ENCODE measurements at places on chromosomes 2 and 18.

GRCh38 chr2:57156231-57156924, 890.2 kb upstream of the VRK2 start:
- no peak for DNase-seq

- DNase-seq = no peak
These were observed 28.2 kb downstream of the SOX11 start for GRCh38 chr2:5720426-5720825.

DNA sequence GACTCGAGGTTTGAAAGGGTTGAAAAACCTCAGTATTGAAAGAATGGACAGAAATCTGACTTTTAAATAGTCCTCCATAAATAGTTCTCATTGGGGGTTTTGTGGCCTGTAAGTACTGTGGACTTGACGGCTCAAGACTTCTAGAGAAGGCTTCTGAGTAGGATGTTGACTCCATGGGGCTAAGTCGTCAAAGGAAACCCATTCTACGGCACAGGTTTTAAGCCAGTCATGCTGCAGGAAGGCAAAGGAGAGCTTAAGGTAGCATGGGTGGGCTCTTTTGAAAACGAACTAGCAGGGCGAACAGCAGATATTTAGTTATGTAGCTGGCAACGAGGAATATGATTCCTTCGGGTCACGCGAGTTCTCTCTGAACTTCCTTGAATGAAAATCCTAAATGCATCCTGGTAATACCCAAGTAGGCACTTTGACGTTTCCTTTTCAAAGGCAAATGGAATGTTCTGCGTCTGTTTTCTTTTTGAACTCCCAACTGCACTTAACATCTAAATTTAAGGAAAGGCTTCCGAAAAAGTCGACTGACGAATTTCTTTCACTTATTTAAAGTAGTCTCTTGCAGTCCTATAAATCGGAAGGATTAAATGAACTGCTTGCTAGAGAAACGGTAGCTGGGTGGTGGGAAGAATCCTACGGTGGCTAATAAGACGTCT, 1.1 kb upstream of the NEDD4L start:
- DNase-seq = no peak

- no peak for DNase-seq
These were observed 53.2 kb downstream of the CSRNP3 start for GRCh38 chr2:165522719-165523118.

DNA sequence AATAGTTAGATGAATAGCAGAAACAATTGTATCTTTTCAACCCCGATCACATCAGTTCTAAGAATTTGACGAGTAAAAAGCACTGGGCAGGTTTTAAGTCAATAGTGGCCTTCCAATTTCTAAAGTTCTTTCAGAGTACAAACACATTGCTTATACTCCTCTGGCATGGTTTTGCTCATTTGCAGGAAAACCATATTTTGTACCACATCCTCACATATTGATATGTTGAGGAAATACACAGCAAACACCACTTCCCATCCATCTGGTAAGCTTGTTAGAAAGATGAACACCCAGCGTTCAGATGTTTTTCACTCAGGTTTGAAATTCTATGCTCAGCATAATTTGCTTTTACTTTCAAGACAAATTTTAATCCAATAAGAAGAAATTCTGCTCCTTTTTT, 344.6 kb upstream of the ACVR2A start:
- DNase-seq = no peak

- no peak for DNase-seq
These were observed 137.0 kb downstream of the DNAH6 start for GRCh38 chr2:84653302-84653701.

GRCh38 chr18:45671321-45671720, 52.7 kb upstream of the SLC14A1 start:
- DNase-seq = no peak

DNA sequence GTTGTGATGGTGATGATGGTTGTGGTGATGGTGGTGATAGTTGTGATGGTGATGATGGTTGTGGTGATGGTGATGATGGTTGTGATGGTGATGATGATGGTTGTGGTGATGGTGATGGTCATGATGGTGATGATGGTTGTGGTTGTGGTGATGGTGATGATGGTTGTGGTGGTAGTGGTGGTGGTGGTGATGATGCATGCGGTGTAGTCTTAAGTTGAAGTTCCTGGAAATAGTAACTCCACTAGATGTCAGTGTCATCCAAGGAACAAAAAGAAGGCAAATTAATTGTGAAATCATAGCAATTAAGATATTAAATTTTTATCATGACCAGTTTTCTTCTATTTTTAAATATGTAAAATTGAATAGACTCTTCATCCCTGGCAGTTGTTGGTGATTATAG, 309.2 kb downstream of the AGAP1 start:
- no peak for DNase-seq

DNA sequence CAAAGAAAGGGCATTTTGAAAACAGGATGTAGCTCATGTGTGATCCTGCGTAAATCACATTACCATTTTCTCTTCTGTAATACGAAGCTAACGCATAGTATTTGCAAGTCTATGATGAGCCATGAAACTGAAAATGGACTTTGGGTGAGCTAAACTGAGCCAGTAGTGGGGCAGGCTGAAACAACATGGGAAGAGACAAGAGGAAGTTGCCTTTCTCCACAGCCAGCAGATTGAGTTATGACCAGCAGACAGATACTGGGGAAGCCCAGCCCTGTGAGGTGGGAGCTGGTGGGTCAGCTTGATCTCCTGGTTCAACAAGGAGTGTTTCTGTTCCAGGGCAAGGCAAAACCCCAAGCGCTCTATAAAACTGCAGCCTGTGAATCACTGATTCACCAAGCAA, 11.8 kb downstream of the CYRIA start:
- no peak for DNase-seq

DNA sequence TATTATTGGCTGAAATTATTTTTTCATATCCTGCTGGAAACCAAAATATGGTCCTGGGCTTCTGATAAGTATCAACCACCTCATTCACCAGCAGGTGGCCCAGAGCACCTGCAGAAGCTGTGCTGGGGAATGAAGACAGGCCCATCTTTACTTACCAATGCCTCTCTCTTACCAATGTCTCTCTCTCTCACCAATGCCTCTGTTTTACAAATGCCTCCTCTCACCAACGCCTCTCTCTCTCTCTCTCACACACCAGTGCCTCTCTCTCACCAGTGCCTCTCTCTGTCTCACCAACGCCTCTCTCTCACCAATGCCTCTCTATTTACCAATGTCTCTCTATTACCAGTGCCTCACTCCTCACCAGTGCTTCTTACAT, 2.3 kb upstream of the MAL start:
- DNase-seq = peak; percentile 32

- DNase-seq = peak; percentile 6
These were observed 20.2 kb upstream of the ADAM23 start for GRCh38 chr2:206423147-206423546.

DNA sequence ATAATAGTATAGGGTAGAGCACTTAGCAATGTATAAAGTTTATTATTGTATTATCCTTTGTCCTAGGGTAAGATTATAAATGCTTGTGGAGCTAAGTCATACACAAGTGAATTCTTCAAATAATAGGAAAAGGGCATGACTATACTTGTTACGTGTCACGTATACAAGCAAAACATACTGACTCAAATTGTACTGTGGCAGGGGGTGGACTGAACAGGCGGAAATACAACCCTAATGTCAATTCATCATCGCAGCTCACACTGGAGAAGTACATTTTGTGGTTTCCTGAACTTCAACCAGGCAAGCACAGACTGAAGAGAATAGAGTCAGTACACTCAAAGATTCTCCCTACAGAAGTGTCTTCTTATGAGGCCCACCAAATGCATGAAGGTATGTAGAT, 201.0 kb downstream of the MBD2 start:
- DNase-seq = no peak

- no peak for DNase-seq
These were observed 180.1 kb upstream of the APCDD1 start for GRCh38 chr18:10274301-10274700.

- no peak for DNase-seq
These were observed 684.4 kb downstream of the IRS1 start for GRCh38 chr2:226115102-226115831.

- DNase-seq = no peak
These were observed 109.1 kb upstream of the PID1 start for GRCh38 chr2:229380101-229380625.

DNA sequence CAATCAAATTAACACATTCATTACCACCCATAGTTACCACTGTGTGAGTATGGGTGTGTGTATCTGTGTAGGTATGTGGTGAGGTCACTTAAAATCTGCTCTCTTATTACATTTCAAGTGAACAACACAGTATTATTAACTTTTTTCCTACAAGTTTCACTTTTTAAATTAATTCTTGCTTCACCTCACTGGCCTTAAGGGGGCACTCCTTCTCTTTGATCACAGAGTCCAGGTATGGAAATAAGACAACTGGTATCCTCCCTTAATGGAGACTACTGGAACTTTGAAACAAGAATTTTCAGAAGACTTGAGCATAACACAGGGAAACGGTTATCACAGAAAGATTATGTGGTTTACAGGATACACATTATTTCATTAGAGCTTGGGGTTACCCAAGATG, 255.8 kb downstream of the ASXL3 start:
- no peak for DNase-seq

DNA sequence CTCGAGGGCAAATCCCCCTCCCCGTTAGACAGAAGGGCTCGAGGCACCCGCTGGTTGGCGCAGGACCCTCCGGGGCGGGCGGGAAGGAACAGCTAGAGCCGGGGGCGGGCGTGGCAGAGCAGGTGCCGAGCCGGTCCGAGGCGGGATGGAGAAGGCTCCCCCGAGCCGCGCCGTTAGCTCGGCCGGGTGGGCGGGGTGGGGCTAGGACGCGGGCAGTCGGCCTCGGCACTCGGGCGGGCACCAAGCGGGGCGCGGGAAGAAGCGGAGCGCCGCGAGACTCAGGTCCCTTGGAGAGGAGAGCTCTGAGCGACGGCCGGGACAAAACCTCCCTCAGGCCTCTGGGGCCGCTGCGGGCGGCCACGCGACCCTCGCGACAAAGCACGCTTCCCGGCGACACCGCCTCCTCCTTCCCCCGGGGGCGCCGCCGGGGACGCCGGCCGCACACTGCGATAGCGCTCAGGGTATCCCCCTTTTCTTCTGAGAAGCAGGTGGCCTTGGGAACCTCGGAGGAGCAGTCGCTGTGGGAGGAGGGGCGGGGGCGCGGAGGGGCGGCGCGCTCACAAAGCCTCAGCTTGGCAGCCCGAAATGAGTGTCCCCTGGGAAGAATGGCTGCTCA, 721 bp downstream of the FHOD3 start:
- no peak for DNase-seq

- no peak for DNase-seq
These were observed 148.0 kb upstream of the MAPRE2 start for GRCh38 chr18:34893239-34893638.

DNA sequence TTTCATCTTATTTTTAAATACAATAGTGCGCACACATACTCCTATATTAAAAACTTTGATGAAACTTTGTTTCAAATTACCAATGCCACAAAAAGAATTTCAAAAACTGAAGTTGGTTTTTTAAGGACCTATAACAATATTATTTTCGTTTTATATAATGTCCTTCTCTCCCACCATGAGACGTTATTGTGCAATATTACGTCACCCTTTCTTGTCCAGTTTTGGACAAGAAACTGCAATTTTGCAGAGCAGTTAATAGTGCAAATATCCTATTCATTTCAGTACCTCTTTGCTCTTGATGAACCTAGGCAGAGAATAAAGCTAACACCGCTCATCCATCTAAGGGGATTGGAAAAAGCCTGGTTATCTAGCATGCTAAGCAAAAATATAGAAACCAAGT, 9.7 kb upstream of the ZNF516 start:
- no peak for DNase-seq

DNA sequence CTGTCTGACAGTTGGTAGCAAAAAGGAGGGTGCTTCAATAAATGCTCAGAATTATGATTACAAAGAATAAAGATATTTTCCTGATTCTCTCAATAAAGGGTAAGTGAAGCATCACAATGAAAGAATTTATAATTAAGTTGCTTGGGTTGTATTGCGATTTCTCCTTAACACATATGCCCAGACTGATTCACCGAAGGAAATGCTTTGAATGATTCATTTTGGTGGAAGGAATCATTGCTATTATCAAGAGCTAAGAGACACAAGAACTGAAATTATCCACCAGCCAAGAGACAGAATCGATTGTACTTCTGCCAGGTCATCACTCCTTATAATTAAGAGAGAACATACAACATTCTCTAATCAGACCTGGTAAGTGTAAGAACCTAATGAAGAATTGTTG, 301.4 kb downstream of the NR4A2 start:
- DNase-seq = no peak

Measured in NCI-H2081 (cell line).